ENCODE measurements at places on chromosomes 5 and 9.

DNA sequence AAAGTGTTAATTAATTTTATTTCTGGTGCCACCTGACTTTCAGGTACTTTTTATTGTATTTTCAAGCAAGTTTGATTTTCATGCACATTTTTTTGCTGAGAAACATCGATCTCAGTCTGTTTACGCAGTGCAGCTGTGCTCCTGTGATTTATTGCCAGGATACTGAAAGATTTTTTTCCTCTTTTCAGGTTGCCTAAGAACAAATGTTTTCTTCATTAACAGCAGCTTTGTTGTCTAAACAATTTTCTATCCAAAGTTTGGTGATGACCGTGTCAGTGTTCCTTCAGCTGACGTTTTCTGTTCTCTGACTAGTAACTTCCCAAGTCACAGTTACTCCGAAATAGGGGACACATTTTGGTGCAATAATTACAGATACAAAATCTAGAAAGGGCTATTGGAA, 78.1 kb downstream of the VCAN start:
- DNase-seq: no peak

GRCh38 chr9:126515001-126515872, 98.5 kb upstream of the LMX1B start:
- DNase-seq: no peak

- no peak for DNase-seq
These were observed 446.2 kb downstream of the DNAH5 start for GRCh38 chr5:13498279-13498678.

GRCh38 chr5:411728-412127, 31.2 kb upstream of the EXOC3 start:
- no peak for DNase-seq
